ENCODE measurements at places on chromosomes 11 and 22.

- DNase-seq, result no peak
These were observed 7.9 kb downstream of the ASCL2 start for GRCh38 chr11:2262301-2263070.

GRCh38 chr11:123233280-123233974 is 38.4 kb upstream of the CLMP start:
- DNase-seq, result no peak

DNA sequence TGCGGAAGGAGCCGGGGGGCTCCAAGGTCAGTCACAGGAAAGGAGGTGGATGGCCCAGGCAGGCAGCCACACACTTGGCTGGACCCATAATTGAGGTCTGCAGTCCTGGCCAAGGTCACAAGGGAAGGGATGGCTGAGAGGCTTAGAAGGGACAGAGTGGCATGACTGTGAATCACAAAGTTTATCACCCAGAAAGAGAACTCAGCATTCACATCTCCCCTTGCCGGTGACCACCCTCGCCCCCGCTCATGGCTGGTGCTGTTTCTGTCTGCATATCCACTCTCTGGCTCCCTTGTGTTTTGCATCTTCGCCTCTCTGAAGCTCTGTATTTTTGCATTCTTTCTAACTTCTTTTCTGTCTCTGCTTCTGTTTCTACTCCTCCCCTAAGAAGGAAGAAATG is 117.5 kb downstream of the FEZ1 start:
- no peak for DNase-seq

DNA sequence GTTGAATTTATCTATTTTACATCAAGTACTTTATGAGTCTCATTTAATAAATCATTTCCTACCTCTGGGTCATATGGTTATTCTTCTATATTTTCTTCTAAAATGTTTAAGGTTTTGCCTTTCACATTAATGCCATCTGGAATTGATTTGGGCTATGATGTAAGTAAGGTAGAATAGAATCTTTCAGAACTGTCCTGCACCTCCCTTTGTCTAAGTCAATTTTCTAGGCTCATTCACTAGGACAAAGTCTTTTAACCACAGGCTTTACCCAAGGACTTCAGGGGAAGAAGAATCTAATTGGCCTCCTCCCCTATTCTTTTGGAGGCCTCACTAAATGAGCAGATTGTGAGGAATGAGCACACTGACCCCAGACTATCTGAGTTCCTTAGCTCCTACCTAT is 146.0 kb downstream of the BBOX1 start:
- DNase-seq, result no peak

GRCh38 chr11:123404676-123405075 is 25.4 kb upstream of the GRAMD1B start:
- DNase-seq, result no peak

DNA sequence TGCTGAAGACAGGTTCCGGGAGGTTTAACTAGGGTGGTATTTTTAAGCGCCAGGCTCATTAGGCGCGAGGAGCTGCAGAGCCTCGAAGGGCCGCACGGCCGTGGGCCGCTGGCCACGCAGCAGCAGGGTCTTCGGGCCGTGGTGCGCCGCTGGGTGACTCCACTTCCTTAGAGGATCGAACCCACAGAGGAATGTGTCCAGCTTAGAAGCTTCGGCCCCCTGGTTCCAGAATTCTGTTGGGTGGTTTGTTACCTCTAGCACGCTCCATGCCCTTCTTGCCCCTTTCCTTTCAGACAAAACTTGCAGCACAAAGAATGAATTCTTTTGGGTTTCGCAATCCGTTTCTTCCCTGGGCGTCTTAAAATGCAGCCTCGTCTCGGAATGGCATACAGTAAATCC is 773 bp upstream of the PATL1 start:
- DNase-seq, result no peak

DNA sequence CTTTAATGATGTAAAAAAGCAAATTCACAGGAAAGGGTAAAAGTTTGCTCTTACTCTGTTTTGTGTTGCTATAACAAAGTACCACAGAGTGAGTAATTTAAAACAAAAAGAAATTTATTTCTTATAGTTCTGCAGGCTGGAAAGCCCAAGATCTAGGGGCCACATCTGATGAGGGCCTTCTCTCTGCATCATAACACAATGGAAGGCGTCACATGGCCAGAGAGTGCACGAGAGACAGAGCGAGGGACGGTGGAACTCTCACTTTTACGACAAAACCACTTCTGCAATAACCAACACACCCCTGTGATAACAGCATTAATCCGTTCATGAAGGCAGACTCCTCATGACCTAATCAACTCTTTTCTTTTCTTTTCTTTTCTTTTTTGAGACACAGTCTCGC is 31.1 kb downstream of the CD6 start:
- DNase-seq, result no peak

GRCh38 chr11:132838627-132839026 is 693.7 kb downstream of the OPCML start:
- no peak for DNase-seq

DNA sequence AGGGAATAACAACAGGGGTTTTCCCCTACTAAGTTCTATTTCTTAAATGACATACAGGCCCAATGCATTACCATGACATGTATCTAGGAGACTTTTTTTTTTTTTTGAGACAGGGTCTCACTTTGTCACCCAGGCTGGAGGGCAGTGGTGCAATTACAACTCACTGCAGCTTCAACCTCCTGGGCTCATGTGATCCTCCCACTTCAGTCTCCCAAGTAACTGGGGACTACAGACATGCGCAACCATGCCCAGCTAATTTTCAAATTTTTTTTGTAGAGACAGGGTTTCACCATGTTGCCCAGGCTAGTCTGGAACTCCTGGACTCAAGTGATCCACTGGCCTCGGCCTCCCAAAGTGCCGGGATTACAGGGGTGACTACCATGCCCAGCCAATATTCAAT is 7.5 kb downstream of the CPSF7 start:
- DNase-seq, result no peak

DNA sequence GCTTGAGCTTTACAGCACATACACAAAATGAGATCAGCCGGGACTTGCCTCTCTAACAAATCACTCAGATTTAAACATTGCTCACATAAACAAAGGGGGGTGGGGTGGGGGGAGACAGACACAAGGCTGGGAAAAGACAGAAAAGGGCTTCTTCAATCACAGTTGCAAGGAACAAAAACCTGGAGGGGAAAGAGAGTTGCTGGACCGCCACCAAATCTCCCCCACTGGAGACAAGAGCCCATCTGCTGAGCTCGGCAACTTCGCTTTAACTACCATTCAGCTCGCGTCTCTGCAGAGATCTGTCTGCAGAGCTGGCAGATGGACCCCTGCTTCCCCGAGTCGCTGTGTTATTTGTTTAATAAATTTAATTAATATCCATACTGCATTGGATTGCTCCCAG is 165.0 kb downstream of the RCN1 start:
- DNase-seq, result no peak

- DNase-seq, result no peak
These were observed 244.3 kb downstream of the BRD1 start for GRCh38 chr22:49583341-49583740.

DNA sequence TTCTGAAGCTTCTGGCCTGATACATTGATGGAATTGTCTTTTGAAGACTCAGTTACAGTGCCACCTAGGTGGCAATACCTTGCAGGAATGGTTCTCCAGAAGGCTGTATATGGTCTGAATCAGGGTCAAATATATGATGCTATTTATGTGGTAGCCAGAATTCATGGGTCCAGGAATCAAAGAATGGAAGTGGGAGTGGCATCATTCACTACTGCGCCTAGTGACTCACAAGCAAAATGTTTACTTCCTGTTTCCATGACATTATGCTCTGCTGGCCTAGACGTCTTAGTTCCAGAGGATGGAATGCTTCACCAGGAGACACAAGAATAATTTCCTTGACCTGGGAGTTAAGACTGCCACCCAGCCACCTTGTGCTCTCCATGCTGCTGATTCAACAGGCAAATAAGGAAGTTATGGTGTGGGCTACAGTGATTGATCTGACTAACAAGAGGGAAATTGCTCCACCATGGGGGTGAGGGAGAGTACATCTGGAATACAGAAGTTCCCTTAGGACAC is 491.8 kb downstream of the ETS1 start:
- no peak for DNase-seq

- no peak for DNase-seq
These were observed 465.1 kb downstream of the MN1 start for GRCh38 chr22:27336151-27337090.

- no peak for DNase-seq
These were observed 941.6 kb upstream of the CHORDC1 start for GRCh38 chr11:91164452-91164822.

GRCh38 chr11:112382561-112382960 is 121.9 kb upstream of the PLET1 start:
- no peak for DNase-seq

DNA sequence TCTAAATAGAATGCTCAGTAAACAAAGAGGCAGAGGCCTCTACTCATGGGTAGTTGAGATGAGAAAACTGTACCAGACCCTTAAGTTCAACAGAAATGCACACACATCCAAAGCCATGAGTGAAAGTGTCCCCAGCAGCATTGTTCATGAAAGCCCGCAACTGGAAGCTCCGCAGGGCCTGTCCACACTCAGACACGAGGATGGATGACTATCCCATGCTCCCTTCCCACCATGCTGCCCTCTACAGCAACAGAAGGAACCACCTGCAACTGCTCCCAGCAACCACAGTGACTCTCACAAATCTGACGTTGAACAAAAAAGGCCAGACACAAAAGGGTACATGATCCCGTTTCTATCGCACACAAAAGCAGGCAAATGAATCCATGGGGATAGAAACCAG is 76.9 kb upstream of the ANO1 start:
- DNase-seq, result no peak

GRCh38 chr11:44531116-44531504 is 34.4 kb upstream of the CD82 start:
- DNase-seq, result no peak

DNA sequence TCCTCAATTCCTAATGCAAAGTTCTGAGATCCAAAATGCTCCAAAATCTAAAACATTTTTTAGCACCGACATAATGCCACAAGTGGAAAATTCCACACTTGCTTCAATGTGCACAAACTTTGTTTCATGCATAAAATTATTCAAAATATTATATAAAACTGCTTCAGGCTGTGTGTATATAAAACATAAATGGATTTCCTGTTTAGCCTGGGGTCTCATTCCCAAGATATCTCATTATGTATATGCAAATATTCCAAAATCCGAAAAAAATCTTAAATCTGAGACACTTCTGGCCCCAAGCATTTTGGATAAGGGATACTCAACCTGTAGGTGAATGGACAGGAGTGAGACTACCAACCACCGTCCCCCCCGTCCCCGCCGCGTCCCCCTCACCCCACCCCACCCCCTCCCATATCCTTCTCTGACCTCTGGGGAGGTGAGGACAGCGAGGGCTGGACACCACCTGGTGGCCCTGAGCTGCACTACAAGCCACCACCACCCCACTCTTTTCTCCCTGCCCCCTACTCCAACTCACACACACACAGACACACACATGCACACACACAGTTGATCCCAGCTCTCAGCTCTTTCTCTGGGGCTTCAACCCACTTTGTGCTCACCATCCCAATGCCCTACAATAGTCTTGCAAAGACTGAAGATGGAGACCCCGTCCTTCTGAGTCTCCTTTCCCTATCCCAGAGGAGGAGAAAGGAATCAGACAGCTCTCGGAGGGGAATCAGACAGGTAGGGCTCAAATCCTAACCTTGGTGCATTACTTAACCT is 101.0 kb downstream of the PDE2A start:
- no peak for DNase-seq

DNA sequence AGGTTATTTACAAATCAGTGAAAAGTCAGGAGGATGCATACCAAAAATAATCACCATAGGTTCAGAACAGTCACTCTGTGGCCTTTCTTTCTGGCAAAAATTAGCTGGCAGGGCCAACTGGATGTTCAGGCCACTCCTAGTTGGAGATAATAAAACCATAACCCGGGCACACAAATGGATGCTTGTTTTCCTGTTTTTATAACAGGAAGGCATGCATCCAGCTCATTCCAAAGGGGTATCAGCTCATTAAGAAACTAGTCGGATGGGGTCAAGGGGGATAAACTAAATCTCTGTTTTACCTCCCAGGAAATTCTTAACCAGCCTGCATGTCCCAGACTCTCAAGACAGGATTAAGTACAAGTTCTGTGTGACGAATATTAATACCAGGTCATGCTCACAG is 81.0 kb downstream of the FBXO7 start:
- DNase-seq, result no peak

DNA sequence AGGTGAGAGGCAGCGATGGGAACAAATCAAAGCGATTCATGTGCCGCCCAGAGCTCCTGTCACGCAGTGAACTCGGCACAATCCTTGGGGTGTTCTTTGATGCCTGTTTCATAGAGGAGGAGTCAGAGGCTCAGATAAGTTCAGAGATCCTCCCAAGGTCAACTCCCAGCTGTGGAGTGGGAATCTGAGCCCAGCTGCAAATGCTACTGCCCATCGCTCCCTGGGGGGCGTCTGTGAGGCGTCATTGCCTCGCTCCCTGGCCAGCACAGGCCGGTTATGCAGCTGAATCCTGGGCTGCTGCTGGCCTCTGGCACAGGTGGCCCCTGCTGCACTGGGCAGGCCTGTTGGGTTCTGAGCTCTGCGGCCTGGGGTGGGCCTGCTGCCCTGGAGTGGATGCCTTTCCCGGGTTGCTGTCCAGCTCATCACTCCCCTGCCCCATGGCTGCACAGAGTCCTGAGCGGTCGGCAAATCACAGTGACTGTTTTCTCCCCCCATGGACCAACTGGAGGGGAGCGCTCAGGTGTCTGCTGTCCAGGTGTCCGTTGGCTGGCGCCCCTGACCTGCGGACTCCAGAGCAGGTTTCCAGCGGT is 36.3 kb upstream of the SHISAL1 start:
- no peak for DNase-seq

- no peak for DNase-seq
These were observed 13.5 kb downstream of the SCYL1 start for GRCh38 chr11:65538232-65538914.

DNA sequence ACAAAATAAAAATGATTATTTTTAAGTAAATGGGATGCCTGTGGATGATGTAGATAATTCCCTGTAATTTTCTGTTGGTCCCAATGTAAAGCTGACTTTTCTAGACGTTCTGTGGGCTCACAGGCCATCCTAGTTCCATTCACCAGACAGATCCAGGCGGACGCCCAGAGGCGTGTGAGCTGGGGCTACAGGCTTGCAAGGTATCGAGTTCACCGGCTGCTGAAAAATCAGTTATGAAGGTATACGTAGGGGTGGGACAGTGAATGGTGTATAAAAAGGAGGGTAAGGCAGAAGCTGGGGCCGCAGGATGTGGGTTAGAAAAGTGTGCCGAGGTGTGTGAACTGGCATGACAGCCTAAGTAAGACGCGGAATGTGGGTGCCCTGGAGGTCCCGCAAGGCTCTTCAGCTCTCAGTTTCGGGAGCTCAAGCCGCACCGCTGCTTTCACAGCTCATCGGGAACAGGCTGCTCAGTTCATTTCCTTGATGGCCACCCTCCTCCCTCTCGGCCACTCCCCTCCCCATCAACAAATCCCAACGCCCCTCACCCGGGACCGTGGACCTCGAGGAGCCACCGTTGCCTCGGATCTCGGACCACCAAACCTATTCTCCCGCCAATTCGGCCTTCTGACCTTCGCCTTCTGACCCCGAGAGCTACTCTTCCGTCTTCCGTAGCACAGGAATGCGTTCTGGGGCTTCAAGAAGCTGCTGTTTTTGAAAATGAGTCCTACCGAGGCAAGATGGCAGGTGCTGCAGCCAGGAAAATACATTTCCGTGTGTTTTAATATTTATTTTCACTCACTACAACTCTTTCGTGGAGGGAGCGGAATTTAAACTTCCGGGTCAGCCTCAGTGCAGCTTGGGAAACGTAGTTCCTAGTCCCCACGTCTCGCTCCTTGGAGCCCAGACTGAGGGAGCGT is at the start of gene XNDC1N:
Gene XNDC1N, minus strand, starts transcription at position 775 of the 917 bp plus-strand sequence. CDS start 5,241 bp downstream, outside the sequence.
- DNase-seq, result peak; percentile 79

GRCh38 chr11:47354913-47355282 is 2.4 kb upstream of the MYBPC3 start:
- DNase-seq, result no peak

- DNase-seq, result no peak
These were observed 5.4 kb downstream of the CSRP3 start for GRCh38 chr11:19196432-19196831.
